D721Med (cell line): ENCODE measurements at places on chromosomes 6 and 20.

- no peak for DNase-seq
Measured at GRCh38 chr6:71277926-71278600, 10.5 kb upstream of the OGFRL1 start.

- DNase-seq, result no peak
Measured at GRCh38 chr6:136846046-136846445, 23.7 kb downstream of the PEX7 start.

DNA sequence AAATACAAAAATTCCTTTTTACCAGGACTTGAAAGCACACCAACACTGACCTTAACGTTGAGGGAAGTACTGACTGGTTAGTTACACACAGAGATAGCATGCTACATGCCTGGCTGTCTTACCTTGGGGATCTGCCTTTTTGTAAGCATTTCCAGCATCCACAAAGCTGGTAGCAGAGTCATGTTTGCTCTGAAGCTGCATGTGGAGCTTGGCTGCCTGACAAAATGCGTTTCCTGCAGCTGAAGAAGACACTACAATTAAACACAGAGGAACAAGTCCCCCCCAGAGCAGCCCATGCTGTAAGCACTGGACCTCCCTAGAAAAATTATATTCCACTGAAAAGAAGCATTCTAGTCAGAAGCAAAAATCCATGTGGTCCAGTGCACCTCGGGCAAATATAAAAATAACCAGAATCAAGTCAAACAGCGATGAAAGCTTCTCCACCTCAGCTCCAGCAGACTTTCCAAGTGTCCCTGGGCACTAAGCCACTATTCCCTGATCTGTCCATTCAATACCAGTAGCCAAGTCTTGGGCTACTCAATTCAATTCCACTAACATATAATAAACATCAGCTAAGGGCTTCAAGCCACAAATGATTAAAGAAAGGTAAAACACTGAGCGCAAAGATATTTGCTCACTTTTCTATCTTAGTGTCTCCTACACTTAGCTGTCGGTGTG, 24.2 kb downstream of the NAPB start:
- DNase-seq, result no peak

GRCh38 chr6:34051331-34051919, 94.5 kb downstream of the GRM4 start:
- DNase-seq, result no peak

DNA sequence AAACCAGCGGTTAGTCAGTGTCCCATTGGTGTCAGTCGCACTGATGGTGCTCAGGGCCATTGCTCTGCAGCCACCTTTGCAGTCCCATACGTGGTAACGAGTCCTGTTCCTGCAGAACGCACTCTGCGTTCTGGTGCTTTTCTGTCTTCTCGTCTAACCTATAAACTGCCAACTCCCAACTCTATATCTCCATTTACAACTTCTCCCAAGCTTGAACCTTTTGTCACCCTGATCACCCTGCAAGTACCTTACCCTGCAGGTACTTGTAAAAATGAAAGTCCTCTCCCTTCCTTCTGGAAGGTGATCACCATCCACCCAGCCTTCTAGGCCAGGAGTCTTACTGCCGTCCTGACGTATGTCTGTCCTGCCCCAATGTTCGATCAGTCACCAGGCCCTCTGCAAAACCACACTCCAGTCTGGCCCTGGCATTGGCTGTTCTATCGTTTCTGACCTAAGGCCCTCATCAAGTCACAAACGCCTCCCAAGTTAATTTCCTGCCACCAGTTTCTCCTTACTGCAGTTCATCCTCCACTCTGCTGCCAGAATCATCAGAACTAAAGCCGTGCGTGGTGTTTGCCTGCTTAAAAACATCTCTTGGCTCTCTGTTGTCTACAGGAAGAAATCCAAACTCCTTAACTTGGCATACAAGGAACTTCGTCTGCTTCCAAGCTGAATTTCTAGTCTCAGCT, 7.9 kb downstream of the RREB1 start:
- no peak for DNase-seq

DNA sequence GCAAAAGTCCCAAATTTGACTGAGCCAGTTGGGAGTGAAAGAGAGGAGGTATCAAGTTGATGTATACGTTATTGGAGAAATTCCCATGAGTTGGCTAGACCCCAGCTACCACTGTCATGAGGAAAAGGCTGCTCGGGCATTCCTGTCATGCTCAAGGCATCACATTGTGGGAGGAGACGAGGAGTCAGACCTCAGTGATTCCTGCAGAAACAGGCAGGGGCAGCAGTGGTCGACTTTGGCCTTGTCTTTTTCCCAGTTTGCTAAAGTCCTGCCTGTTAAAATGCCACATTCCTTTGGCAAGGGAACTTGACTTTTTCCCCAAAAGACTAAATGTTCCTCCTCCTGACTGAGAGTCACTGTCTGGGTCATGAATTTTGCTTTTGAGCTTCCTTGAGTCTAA, 295.5 kb upstream of the HS3ST5 start:
- no peak for DNase-seq

- DNase-seq, result no peak
Measured at GRCh38 chr6:137115658-137116057, 57.8 kb downstream of the IL22RA2 start.

DNA sequence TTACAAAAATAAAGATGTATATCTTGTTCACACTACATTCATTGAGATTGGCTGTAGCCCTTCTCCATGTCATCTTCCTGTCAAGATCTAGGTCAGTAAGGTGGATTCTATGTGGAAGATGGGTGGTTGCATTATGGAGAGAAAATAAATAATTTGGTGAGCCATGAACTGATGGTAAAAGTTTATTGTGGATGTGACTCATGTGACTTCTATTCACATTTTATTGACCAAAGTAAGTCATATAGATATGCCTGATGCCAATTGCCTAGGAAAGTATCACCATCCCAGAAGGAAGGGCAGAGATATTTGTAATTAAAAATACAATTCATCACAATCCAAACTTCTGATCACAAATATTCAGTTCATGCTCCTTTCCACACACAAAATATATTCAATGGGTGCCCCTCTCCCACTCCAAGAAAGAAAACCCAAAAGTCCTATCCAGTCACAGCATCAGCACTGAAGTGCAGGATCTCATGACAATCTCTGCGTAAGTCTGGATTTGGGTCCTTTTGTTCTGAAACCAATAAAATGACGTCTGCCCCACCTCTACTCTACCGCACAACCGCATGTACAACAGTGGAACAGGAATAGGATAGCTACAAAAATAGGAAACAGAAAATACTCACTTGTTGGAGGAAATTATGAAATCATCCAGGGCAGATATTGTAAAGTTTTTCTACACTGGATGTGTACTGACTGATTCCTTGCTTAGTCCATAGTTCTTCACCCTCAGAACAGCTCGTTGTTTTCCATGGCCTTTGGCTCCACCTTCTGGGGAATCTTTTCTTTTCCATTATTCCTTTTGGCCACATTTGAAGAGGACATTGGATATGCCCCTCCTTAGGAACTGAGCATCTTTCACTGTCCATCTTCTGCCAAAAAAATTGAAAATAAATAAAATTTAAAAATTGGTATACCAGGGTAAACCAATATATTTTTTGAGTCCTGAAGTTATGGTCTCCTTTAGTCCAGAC, 16.1 kb upstream of the SLC17A3 start:
- DNase-seq, result no peak

DNA sequence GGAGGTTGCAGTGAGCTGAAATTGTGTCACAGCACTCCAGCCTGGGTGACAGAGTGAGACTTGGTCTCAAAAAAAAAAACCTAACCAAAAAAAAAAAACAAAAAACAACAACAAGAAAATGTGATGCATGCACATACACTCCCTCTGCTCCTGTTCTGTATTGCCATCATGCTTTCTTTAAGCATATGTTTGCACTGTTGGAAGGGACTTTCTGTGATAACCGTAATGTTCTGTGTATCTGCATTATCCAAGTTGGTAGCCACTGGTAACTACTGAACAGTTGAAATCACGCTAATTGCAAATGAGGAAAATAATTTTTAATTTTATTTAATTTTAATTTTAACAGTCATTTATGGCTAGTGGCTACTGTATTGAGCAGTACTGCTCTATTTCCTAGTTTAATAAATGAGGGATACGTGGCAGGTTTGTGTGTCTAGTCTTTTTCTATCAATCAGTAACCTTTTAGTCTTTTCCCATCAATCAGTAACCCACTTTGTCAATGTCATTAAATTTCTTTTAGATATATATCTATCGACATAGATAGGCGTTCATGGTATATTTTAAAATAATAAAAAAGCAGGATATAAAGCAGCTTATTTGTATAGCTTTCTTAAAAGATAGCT, 135.6 kb downstream of the ASCC3 start:
- no peak for DNase-seq

GRCh38 chr6:111844921-111845320, 28.3 kb downstream of the FYN start:
- no peak for DNase-seq

DNA sequence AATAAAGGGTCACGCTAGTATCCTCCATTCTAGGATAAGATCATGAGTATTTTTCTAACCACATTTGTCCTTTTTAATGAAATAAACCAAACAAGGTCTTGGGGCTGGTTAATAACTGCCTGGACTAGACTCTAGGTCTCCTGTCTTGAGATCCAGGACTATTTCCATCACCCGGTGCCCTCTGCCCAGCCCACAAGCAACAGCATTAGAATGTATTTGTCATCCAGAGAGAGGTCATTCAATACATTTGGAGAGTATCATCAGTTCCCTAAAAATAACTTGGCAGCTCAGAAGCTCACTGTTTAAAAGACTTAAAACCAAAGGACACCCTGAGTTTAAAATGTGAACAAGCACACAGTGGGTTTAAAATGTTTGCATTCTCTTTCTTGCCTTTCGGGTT, 4.4 kb upstream of the RBM24 start:
- DNase-seq, result no peak
